ENCODE measurements at places on chromosomes 1 and 21.

GRCh38 chr21:37862536-37862935 is 53.7 kb downstream of the KCNJ6 start:
- DNase-seq, result no peak

GRCh38 chr21:44399955-44400790 is 46.8 kb downstream of the TRPM2 start:
- no peak for DNase-seq

GRCh38 chr1:168368131-168368530 is 87.5 kb downstream of the TBX19 start:
- no peak for DNase-seq

DNA sequence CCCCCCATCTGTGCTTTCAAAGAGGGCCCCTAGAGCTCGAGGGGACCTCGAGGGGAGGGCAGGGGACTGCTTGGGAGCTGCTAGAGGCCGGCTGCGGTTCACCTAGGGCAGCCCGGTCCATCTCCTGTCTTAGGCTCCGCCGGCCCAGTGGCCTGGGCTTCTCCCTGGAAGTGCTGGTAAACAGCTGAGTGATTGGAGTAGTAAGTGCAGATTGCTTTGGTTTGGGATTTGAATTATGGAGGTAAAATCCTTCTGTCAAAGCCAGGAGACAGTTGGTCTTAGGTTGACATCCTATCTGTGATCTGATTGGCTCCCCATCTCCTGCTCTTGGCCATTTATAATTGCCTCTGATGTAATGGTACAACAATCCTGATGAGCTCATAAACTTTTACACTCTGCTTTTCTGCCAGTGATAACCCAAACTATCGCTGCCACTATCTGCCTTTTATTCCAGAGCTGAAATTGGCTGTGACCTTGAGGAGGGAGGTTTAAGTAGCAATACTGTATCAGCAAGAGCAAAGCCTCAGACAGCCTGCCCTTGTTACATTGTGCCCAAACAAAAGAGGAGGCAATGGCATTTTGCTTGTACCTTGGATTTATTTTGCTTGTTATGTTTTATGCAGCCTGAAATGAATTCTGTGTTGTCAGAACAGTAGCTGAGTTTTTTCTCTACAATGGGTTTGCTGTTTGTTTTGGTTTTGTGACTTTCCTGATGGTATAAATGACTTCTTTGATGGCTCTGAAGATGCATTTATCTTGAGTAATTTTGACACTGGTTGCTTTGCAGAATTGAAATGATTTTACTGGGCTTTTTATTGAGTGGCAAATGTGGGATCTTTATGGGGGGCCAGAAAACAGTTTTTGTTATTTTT is 2.4 kb downstream of the ARID1A start:
- DNase-seq, result no peak

- DNase-seq, result no peak
These were observed 100.1 kb upstream of the JUN start for GRCh38 chr1:58883888-58884482.

DNA sequence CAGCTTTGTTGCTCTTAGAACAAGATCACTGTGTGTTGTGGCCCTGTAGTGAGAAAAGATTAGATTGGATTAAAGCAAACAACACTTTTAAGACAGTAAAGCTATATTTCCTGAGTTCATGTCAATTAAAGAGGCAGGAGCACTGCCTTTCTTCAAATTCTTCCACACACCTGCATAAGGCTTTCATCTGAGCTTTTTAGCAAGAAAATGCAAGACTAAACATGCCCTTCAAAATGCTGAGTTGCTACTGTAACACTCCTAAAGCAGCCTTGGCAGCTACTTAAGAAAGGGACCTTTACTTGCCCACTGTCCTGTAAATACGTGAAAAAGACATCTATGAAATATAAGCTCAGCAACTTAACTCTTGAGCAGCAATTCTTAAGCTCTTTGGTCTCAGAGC is 11.8 kb downstream of the DPH5 start:
- no peak for DNase-seq
